ENCODE measurements at places on chromosomes 1 and 21.

DNA sequence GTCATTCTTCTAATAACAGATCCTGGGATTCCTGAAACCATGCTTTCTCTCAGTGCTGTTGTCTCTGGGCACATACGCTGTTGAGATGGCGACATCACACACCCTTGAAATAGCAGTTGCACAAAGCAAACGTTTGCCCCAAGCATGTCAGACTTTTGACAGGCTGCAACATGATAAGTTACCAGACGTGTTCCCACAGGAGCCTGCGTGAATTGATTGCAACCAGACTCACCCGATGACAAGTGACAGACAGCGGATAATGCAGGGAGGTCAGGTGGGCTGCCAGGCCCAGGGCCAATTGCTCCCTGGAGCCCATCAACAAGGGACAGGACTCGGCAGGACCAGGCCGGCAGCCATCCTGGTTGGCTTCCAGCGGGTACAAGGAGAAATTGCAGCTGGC lies 310.9 kb downstream of the SIPA1L2 start:
- DNase-seq = no peak

- DNase-seq = no peak
These were observed 472.7 kb downstream of the PLPP3 start for GRCh38 chr1:56106531-56107274.

DNA sequence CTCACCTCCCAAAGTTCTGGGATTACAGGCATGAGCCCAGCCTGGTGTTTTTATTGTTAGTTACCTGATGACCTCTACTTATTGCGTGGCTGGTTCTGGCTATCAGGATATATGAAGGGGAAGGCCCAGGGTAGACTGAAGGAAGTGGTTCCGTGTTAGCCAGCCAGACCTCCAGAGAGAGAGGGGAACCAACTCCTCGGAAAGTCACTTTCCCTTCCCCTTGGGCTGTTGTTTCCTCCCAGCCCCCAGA lies 2.5 kb upstream of the RCSD1 start:
- no peak for DNase-seq

- no peak for DNase-seq
These were observed 4.3 kb upstream of the SERBP1 start for GRCh38 chr1:67434491-67434890.

GRCh38 chr1:15146971-15147376 lies 6.6 kb upstream of the TMEM51 start:
- DNase-seq = no peak

DNA sequence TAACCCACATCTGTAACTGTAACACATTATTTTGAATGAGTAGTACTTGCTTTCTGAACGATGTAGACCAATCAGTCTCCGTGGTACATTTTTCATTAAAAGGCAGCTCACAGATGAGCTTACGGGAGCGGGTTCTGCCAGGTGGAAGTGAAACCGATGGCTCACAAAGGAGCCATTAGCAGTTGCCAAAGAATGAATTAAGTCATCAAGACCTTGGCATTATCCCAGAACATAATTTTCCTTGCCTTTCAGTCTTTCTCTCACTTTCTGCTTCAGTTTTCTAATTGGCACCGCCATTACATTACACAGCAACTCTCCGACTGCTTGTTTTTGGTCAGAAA lies 33.5 kb upstream of the UTS2 start:
- no peak for DNase-seq

Data from stimulated activated CD4-positive, alpha-beta T cell treated with anti-CD3 and anti-CD28 coated beads, TNF-alpha, amount 100 ng/mL, for 1 hour (primary cell).